Left forelimb (tissue), 1 donor: ENCODE measurements at places on chromosomes 2 and 18.

GRCh38 chr18:54825601-54826344 lies 2.5 kb upstream of the RAB27B start:
- no peak for DNase-seq

- no peak for DNase-seq
Measured at GRCh38 chr2:65137197-65137775, 7.4 kb upstream of the RAB1A start.

DNA sequence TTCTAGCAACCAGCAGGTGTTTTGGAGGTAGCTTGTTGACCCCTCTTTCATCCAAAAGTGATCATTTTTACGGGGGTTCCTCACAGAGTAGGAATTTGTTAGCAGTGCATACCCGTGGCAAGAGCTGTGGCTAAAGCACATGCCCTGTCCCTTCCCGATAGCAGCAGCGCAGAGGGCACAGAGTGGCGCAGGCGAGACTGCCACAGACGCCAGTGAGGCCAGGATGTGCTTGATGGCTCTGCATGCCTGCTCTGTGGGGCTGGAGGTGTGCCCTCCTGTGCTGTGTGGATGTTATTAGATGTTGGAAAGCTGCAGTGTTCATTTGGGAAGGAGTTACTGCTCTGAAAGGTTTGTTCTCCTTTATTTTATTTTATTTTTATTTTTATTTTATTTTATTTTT lies 153.6 kb downstream of the FAM210A start:
- DNase-seq = no peak

GRCh38 chr2:165803123-165803760 lies 9.2 kb upstream of the GALNT3 start:
- DNase-seq = no peak

- DNase-seq = no peak
Measured at GRCh38 chr2:230968921-230969658, 26.8 kb upstream of the SPATA3 start.

GRCh38 chr2:29053670-29054400 lies 20.5 kb downstream of the PCARE start:
- DNase-seq = no peak

- no peak for DNase-seq
Measured at GRCh38 chr2:119749477-119750012, 10.2 kb upstream of the PTPN4 start.

DNA sequence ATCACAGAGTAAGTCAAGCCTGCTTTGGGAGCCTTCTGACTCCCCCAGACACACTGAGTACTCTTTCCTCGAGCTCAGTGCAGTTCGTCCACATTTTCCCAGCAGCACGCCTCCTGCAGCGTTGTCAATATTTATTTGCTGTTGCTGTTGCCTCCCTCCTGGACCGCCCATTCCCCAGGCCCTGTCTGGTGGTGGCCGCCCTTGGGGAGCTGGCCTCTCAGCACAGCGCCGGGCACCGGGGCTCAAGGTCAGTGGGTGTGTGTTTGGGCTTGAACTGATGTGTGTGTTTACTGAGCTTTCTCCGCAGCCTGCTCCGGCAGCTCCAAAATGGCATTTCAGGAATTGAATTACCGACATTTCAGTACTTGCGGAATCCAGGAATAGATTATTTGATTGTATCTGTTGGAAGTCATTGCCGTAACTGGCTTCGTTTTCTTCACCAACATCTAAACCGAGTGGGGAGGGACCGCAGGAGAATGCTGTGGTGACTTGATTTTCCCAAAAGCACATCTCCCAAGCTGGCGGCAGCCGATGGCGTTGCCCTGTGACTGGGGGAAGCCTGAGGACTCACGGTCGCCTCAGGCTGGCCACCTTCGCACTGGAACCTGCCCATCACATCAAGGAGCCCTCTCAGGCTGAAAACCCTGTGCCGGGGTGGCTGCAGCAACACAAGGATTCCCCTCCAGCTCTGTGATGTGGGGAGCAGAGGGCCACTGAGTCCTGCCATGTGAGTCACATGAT lies 66.0 kb downstream of the HPCAL1 start:
- no peak for DNase-seq

- DNase-seq = no peak
Measured at GRCh38 chr2:172046080-172046678, 39.1 kb upstream of the DLX1 start.

DNA sequence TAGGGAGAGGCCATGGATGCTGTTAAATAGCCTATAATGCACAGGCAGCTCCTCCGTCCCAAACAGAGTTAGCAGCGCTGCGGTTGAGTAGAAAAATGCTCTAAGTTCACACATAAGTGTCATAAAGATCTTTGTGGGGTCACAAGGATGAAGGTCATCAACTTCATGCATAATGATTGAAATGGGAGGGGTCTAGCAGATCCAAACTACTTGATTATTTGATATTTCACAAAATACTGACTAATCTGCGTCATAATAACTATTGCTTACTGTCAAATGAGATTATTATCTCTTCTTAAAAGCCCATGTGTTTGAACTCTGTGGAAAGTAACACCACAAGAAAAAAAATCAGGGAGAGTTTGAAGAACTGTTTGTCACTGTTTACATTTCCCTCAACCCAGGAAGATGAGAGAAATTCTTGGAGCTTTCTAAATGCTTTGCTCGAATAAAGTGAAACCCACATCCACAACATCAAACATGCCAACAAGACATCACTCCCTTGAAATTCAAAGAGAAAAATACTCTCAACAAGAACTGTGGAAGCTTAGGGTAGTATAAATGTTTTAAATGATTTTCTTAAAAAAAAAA lies 50.5 kb upstream of the CREB1 start:
- no peak for DNase-seq

DNA sequence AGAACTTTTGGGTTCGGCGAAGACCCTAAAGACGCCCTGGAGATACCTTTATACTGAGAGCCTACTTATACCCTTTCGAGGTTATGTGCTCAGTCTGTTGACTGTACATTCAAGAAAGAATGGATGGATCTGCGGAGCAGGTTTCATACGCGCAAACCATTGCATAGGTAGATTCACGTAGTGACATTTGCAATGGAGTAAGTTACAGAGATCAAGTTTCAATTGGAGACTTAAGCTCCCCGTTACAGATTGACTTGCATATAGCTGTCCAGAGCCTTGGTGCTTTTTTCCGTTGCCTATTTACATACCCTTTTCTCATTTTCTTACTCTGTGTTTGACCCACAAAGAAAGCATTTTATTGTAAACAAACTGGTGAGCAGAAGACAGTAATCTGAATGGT lies 923 bp downstream of the PSMD1 start:
- no peak for DNase-seq

- no peak for DNase-seq
Measured at GRCh38 chr2:16123421-16123820, 183.1 kb downstream of the MYCN start.

DNA sequence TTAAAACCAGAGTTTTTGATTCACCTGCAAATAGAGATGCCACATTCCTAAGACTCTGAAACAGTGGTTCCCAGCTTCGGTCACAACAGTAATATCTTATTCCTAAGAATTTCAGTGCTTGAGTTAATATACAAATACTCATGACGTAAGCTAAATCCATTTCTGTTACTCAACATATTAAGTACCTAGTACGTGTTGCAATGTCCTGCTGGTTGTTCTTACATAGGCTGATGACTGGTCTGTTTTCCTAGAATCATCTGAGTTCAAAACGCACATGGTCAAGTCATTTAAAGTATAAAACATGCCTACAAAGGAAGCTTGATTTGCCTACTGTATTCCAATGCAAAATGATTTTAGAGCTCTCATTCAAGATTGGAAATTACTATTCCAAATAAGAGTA lies 7.2 kb downstream of the NCL start:
- DNase-seq = no peak

- DNase-seq = no peak
Measured at GRCh38 chr2:1990151-1990589, 245.9 kb upstream of the PXDN start.

- DNase-seq = no peak
Measured at GRCh38 chr18:47731276-47731675, 199.2 kb downstream of the SMAD2 start.

- no peak for DNase-seq
Measured at GRCh38 chr2:209114588-209115240, 309.1 kb upstream of the MAP2 start.

DNA sequence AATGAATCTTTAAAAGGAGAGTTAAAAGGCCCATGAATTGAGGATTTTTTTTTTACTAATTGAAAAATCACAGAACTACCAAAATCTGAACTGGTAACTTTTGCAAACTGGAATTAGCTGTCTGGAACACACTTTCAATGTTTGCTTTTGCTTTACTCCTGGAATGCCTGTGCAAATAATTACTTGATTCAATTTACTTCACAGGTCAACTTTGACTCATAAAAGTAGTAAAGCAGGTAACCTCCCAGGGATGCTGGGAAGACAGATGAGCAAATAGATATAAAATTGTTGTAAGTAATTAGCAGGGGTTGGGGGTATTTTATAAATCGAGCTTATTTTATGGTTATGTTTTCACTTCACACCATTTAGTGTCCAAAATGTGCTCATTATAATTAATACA lies 398.3 kb upstream of the HNRNPA3 start:
- DNase-seq = no peak

DNA sequence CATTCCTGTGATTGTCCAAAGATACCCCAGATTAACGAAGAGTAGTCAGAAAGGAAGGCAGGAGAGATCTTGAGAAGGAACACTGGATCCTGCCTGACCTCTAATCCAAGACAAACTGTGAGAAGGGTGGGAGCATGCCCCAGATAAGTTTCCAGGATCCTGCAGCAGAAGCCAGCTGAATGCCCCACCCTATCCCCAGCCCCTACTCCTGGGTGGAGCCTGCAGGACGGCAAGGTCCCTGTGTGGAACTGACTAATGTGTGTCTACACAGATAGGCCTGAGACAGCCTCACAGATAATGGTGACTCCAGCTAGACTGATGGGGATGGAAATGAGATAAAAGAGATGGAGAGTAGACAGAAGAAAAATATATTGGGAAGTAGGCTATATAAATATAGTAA lies 174.3 kb downstream of the PDE1A start:
- no peak for DNase-seq

- DNase-seq = no peak
Measured at GRCh38 chr2:159077869-159078268, 109.4 kb downstream of the TANC1 start.
